ENCODE measurements at places on chromosomes 2 and 18. TPM values are rescaled to one million over a fixed set of nuclear protein-coding genes. Genes with fewer than 3 reads are reported as not detected.

Gene MOGAT1
- not detected for total RNA-seq

Gene GPC1
- 36.9 TPM for total RNA-seq

Gene IL1A
- 170 TPM for total RNA-seq

Gene SS18
- total RNA-seq, result 103 TPM

Gene REG3A
- total RNA-seq, result not detected

Gene CD207
- not detected for total RNA-seq

Gene AP1S3
- total RNA-seq, result 57.7 TPM

Gene BABAM2
- total RNA-seq, result 45.1 TPM

Gene RNU2-63P
- 9.1 TPM for total RNA-seq

Gene UGT1A10
- total RNA-seq, result not detected

Gene ALPG
- total RNA-seq, result not detected

Gene GALNT13
- total RNA-seq, result 0.54 TPM

Gene MBP
- 31.6 TPM for total RNA-seq
